Stimulated activated CD4-positive, alpha-beta T cell treated with anti-CD3 and anti-CD28 coated beads, TNF-alpha, amount 100 ng/mL, for 24 hours (primary cell): ENCODE measurements at places on chromosomes 6 and 20.

GRCh38 chr20:10668677-10669368, 5.0 kb downstream of the JAG1 start:
- DNase-seq: no peak

DNA sequence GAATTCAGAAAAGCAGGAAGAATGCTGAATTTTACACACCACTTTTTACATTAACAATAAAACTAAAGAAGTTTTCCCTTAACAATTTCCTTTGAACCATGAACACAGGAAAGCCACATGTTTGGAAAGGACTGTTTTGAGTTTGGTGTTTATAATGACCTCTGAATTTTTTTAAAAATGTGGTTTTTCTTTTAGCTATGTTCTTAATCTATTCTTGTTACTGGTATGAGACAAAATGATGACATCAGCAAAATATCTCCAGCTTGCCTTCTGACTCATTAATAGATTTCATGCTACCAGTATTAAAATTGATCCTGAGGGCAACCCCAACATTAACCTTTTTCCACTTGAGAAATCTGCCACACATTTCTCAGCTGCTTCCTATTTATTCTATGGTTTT, 217.5 kb upstream of the THEMIS start:
- DNase-seq: no peak

DNA sequence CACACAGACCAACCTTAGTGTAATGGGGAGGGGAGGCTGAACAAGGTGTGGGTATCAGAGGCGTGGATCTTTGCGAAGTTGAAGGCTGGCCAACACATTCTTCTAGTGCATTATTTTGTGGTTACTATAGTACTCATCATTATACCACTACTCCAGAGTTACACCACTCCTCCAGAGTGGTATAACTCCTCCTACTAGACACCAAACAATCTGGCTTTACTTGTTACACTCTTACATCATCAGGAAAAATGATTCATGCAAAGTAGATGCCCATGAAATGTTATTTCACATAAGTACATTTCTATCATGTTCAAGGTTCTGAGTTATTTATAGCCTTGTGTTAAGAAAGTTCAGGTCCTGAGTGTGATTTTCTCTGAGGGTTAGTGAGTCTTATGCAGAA, 443.1 kb upstream of the OPRM1 start:
- no peak for DNase-seq

GRCh38 chr6:125945378-125946141, 11.0 kb upstream of the HINT3 start:
- DNase-seq: no peak

GRCh38 chr6:170224694-170225660, 65.9 kb downstream of the DLL1 start:
- no peak for DNase-seq

GRCh38 chr20:60512443-60512842, 554.2 kb downstream of the CDH26 start:
- no peak for DNase-seq

DNA sequence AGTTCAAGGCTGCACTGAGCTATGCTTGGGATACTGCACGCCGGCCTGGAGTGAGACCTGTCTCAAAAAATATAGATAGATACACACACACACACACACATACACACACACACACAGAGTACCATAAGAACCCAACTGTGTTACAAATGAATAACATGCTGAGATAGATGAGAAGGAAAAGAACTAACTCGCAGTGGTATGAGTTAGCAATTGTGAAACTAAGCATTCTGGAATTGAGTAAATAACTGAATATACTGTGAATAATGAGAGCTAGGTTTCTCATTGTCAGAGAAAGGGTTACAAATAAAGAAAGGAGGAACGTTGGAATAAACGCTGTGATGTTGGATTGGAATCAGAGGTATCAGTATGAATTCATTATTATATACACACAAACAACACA, 14.6 kb upstream of the FAXC start:
- no peak for DNase-seq

DNA sequence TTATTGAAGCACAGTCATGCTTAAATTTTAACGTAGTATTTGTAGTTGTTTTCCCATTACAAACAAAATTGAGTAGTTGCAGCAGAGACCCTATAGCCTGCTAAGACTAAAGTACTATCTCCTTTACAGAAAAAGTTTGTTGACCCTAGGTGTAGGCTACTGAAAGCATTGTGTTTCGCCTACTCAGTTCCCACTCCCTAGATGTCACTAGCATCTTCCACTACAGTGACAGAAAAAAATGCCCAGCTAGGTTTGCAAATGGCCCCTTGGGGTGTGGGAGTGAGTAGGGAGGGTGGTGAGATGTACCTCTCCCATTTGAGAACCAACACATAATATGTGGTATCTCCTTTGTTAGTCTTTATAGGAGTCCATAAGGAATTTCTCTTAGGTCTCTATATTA, 34.5 kb downstream of the UBR2 start:
- DNase-seq: no peak

DNA sequence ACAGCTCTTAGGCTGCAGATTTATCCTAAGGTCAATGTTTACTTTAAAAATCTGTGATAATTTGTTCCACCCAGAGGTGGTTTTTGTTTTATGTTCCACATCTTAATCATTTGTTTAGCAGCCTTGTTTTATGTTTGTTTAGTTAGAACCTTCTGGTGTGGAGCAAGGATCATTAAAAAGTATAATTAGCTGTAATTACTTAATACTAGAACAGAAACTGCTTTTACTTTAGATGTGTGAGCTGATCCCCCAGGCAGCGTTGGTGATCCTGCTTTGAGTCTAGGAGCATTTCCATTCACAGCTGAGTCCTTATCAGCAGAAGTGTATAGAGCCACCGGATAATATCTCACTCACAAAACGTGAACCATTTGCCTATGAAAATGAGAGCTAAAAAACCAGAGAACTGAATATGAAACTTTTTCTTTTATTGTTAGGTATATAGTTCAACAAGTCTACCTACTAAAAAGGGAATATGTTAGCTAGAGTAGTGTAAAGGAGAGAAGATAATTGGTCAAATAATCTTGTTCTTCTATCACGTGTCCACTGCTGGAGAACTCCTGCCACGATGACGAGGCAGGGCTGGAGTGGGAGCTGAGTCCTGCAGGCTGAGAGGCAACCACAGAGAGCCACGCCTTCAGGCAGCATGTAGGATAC, 78.5 kb downstream of the TRMT11 start:
- no peak for DNase-seq

DNA sequence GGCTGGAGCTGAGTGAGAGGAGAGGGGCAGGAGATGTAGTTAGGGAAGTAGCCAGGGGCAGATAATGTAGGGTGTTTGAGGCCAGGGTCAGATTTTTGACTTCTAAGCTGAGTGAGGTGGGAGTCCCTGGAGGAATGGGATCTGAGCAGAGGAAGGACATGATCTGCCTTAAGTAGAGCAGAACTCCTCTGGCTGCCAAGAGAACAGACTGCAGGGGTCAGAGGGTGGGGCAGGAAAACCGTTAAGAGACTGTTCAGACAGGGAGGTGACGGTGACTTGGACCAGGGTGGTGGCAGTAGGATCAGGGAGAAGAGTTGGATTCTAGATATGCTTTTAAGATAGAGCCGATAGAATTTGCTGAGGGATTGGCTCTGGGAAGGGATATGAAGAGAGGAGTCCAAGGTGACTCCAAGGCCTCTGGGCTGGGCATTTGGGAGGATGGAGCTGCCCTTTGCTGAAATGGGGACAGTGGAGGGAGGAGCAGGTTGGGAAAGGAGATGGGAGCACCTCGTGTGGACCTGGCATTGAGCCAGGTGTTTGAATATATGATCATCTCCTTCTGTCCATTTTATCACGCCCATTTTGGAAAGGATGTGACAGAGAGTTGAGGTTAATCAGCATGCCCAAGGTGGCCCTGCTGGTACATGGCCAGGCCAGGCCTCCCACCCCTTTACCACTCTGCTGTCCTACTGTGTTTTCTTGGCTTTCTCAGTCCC, 18.8 kb downstream of the EYA2 start:
- DNase-seq: no peak

GRCh38 chr6:150119173-150119572, 23.7 kb upstream of the PPP1R14C start:
- DNase-seq: no peak

- DNase-seq: no peak
Measured at GRCh38 chr6:24353861-24354260, 4.0 kb downstream of the DCDC2 start.

- no peak for DNase-seq
Measured at GRCh38 chr6:51487937-51488336, 599.5 kb downstream of the PKHD1 start.

DNA sequence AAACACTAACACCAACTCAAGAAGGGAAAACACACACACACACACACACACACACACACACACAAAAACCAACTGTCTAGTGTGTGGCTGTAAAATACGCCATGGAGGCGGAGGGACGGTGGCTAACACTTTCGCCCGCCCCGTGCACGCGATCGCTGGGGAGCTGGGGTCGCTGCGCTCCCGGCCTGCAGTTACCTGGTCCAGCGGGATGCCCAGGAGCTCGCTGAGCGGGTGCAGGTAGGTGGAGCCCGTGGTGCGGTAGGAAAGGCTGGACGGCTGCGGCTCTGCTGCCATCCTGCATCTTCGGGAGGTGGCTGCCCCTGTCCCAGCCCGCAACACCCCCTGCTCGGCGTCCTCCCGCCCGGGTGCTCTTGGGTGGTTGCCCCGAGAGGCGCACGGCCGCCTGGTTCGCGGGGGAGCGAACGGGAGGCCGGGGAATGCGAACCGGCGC, 303 bp downstream of the MBOAT1 start:
- DNase-seq: no peak

- no peak for DNase-seq
Measured at GRCh38 chr20:62655282-62656196, 13.2 kb downstream of the SLCO4A1 start.

DNA sequence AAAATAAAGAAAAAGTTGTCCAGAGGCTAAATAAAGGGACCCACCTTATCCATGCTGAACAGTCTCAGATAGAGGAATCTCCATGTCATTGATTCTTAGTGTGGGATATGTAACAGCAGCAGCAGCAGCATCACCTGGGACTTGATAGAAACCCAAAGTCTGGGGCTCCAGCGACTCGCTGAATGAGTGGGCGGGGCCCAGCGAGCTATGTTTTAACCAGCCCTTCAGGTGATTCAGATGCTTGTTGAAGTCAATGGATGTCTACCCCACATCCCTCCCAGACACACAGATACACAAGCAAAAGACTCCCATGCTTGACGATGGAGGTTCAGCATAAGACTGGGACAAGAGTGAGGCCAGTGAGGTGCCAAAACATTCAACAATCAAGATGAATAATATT, 298.6 kb downstream of the UBE3D start:
- DNase-seq: no peak

DNA sequence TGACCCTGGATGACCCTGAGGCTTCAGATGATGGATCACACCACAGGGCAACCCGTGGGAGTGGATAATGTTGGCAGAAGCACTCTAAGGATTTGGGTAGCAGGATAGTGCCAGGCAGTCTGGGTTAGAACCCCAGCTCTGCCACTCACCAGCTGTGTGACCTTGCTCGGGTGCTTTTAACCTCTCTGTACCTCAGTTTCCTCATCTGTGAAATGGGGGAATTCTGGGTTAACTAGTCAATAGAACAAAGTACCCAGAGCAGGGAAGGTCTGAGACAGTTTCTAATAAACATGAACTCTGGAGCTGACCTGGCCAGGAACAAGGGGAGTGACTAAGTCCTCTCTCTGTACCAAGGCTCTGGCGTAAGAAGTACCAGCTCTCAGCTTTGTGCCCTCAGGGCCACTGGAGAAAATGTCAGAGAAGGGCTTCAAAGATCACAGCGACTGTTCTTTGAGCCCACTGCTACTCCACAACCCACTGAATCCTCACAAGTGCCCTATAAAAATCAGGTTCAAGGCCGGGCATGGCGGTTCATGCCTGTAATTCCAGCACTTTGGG, 14.7 kb upstream of the NOL4L start:
- no peak for DNase-seq

GRCh38 chr20:24533449-24533848, 64.0 kb downstream of the SYNDIG1 start:
- DNase-seq: no peak

- DNase-seq: no peak
Measured at GRCh38 chr6:10418862-10419748, 4.2 kb upstream of the TFAP2A start.

- no peak for DNase-seq
Measured at GRCh38 chr6:4567141-4567540, 209.1 kb upstream of the CDYL start.

DNA sequence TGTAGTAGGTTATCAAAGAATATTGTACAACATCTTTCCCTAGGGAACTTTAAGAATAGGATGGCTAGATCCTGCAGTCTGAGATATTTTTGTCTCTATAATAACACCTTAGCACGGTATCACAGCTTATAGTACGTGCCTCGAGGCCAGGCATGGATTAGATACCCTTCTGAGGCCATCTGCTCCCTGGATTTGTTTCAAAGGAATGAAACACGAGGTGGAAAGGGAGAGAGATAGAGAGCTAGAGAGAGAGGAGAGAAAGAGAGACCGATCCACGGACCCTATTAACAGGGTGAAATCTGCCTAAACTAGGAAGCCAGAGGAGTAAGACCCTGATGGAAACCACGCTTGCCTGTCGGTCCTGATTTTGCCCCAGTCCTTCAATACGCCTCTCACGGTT, 92.5 kb downstream of the CD83 start:
- DNase-seq: no peak

DNA sequence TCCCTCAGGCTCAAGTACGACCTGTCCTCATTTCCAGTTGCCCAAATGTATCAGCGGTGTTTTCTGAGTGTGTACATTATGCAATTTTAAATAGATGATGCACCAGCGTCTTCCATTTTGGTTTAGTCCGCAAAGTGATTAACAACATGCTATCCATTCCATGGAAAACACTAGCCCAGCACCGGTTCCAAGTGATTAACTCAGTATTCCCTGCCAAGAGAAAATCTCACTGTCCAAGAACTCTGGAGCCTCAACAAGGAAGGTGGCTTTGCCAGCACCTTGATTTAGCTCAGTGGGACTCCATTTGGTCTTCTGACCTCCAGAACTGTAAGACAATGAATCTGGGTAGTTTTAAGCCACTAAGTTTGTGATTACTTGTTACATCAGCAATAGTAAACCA, 107.2 kb downstream of the FOXC1 start:
- DNase-seq: no peak

DNA sequence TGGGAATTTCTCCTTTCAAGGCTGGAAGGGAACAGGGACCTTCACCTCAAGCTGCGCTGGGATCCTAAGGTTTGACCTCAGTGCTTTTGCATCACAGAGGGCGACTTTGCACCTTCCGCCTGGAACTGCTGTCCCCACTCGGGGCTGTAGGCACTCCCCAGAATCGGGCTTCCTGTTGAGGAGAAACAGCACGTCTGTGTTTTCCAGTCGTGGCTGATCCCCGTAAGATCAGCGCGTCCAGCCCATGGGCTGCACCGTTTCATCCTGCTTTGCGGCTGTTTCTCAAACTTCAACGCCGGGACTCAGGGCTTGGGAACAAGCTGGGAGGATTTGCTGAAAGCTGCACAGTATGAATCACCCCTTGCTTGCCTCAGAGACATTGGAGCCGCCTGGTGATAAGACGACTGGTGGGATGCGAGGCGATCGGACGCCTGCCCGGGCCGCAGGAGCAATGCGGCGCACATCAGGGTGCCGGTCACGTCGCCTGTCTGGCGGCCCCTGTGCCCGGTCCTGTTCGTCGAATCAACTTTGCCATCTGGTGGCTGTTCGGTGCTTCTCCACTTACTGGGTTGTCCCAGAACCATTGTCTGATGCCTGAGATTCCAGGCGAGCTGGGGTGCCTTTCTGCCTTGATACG, 53.6 kb upstream of the FRMD1 start:
- DNase-seq: no peak
